ENCODE measurements at places on chromosomes 1 and 21.

DNA sequence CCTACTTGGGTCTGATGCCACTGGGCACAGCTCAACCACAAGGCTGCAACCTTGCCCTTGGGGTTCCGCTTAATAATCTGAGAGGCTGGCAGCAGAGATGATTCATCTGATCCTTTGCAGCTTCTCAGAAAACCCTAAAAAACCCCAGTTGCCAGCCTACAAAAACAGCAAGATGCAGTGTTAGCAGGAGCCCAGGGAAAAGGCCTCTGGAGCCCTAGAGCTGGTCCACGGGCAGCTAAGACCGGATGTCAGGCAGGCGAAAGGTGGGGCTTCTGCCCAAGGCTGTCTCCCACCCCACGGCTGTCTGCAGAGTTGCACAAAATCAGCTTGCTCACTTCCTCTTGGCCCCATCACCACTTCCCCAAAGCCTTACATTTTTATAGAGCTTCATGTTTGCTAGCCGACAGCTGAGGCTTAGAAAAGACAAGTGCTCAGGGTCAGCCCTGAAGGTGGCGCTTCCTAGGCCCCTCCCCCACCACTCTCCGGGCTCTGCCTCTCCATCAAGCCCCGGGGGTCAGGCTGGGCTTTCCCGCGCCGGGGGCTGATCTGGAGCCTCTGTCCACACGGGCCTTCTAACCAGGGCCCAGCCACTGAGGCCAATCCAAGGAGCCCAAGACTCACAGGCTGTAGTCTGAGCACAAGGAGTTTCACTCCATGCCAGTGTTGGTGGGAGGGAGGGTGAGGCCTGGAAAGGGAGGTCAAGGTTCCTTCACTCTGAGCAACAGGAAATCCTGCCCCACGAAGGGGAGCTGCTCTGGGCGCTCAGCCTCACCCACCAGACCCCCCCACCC is 4.2 kb upstream of the ADORA3 start:
- DNase-seq, result peak; percentile 32

DNA sequence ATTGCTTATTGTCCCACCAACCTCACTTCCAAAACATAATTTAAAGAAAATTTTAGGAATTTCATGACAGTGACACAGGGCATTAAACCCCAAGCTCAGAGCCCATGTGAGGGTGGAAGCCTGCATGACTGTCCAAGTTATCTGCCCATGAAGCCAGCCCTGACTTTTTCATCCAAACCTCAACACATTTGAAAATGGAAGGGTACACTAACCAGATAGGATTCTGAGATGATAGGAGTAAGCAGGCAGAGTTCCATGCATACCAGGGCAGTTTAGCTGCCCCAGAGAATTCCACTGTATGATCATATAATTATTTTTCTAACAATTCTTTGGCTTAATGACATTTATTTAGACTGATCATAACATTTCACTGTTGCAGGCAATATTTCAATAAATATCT is 986.0 kb downstream of the TTLL7 start:
- DNase-seq, result no peak

DNA sequence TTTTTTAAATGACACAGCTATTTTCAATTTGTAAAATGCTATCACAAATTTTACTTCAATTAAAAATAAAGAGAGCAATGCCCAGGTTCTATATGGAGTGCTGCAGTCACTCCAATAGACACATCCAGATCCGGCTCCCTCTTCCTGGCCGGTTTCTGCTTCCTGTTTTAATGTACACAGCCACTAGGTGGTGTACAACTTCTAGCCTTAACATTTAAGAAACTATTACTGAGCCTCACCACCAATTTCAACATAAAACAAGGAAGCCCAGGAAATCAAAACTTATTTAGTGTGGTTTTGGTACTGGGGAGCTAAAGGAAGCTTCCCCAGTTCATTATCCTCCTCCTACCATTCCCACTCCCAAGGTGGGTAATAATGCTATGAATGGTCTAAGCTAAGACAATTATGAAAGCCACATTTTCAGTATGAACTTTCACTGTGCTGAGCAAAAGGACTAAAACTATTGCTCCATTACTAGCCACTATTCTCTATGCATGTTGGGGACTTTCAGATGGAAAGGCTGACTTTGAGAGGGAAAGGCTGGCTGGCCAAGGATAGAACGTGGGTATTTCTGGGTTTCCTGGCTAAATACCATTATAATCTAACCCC is 25.5 kb upstream of the MTMR11 start:
- DNase-seq, result peak; percentile 44

DNA sequence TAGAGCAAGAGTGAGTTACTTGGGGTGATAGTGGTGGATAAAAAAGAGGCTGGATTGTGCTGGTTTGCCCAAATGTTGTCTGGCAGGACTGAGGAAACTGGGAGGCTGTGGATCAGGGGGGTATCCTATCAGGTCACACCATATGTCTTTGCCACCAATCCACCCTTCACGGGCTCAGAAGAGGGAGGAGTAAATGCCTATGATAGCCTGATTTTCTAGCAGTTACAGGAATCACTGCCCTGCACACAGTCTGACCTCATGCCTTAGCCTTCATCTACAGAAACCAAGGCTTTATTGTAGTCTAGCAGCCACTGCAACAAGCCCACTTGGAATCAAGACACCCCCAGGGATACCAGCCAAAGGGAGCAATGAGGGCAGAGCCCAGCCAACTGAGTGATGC is 51.8 kb downstream of the ATP1A1 start:
- no peak for DNase-seq

DNA sequence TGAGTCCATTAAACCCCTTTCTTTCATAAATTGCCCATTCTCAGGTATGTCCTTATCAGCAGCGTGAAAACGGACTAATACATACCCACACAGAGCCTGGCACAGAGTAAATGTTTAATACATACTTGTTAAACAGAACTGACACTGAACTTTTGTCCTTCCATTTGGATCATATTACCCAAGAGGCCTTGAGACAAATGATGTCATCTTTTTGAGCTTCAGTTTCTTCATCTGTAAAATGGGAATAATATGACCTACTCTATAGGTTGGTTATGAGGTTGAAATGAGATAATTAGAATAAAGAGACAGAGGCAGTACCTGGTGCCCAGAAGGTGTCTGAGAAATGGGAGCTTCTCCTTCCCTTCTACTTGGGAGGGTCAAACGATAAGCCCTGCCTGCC is 13.8 kb downstream of the CYB5RL start:
- DNase-seq, result no peak

DNA sequence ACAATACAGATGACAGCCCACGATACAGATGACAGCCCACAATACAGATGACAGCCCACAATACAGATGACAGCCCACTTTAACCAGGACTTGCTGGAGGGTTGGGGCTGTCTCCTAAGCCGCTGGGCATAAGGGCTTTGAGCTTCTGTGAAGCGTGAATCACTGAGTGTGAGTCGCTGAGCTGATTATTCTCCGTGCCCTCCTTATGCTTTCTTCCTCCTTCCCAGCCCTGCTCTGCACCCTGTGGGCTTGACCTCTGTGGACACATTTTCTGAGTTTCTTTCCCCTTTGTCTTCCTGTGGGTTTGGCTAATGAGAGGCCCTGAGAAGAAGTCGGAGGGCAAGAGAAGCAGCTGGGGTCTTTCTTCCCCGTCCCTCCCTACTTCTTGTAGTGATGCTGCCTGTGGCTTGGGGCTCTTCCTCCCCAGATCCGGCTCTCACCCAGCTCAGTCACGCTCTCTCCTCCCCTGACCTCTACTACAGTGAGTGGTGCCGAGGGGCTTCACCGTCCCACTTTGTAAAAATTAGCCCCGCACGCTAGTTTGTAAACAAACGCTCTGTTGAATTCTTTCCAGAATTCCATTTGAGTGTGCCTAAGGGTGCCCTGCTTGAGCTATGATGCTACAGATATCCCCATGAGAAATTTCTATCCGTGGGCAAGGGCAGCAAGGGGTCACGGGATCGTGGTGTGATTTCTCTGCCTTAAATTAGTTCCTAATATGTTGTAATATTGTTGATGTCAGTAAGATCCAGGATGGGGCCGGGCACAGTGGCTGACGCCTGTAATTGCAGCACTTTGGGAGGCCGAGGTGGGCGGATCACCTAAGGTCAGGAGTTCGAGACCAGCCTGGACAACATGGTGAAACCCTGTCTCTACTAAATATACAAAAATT is 46.4 kb upstream of the SOD1 start:
- no peak for DNase-seq

GRCh38 chr1:39936724-39937491 is 18.0 kb upstream of the MFSD2A start:
- no peak for DNase-seq

DNA sequence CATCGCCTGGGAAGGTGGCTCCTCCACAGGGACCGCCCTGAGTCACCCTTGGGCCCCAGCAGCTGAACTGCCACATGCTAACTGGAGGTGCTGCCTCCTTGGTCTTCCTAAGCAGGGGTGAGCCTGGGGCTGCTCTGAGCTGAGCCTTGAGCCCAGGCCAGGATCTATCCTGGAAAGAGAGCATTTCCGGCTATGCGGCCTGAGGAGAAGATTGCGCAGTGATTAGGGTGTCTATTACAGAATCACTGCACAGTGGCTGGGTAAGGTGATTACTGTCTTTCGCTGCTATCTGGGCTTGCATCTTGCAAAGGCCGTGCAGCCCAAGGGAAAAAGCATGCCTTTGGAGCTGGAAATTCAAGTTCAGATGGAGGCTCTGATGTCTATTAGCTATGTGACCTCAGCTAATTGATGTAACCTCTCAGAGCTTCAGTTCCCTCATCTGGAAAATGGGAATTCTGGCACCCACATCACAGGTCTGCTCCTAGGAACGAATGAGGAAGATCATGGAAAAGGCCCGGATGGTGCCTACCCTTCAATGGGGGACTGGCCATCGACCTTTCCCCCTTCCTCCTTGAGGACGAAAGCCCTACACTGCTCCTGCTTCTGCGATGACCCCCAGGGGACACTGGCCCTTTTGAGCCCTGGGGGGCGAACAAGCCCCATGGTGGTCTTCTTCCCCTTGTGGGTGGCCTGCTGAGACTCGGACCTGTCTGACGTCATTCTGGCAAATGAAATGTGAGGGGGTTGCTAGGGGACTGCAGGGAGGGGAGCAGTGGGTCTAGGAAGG is 38.0 kb downstream of the GPR161 start:
- DNase-seq, result no peak

- DNase-seq, result no peak
Measured at GRCh38 chr1:113219377-113219776, 146.4 kb downstream of the LRIG2 start.

DNA sequence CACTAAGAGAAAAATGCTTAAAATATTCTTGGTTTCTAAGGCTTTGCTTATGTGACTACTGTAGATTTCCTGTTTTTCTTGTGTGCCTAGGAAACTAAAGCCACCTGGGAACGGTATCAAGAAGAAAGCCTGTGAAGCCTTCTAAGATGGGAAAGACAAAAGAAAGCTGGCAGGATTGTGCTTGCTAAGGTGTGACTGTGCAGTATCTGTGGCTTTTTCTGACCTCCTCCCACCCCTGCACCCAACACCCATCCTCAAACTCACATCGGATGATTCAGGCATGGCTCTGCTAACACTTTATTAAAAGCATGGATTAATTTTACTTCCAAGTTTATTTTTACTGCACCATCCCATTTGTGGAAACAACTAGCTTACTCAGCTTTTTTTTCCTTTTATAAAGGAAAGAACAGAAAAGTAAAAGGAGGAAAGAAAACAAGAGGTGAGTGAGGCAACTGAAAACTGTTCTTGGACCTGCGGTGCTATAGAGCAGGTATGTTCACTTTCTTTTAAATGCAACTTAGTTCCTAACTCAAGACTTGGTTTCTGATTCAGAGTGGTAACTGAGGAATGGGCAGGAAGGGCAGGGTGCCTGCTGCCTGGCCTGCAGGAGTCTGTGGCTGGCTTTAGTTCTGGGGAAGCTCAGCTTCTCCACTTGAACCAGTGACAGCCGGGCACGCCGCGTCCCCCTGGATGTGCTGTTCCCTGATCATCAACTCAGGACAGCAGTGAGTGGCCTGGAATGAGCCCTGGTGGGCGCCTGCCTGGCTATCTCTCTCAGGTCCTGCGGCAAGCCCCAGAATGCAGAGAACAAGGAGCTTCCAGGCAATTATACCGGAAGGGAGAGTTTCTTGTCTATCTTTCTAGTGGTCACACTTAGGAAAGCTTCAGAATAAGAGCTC is at the start of gene GBP6:
Gene GBP6, plus strand, starts transcription at position 422 of the 899 bp plus-strand sequence. CDS start 4,493 bp downstream, outside the sequence.
- no peak for DNase-seq

- DNase-seq, result no peak
Measured at GRCh38 chr1:221947731-221948130, 205.8 kb upstream of the DUSP10 start.

GRCh38 chr1:33459691-33460090 is 12.8 kb upstream of the ZSCAN20 start:
- no peak for DNase-seq

DNA sequence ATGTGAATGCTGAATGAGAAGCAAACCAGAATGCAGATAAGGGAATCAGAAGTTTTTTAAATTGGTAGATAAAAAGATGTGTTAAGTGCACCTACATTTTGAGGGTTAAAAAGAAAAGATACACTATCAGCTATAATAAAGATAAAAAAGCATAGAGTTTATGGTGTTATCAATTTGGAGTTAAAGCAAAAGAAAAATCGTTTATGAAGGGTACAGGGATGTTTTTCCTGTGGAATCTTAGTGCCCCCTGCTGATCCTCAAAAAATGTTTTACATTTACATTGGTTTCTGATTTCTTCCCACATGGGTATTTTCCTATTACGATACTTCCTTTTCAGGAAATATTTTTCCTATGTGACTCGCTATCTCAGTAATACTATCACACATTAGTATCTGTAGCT is 293.5 kb downstream of the MRPL39 start:
- DNase-seq, result no peak

- DNase-seq, result no peak
Measured at GRCh38 chr1:175865041-175865766, 121.8 kb upstream of the TNR start.

DNA sequence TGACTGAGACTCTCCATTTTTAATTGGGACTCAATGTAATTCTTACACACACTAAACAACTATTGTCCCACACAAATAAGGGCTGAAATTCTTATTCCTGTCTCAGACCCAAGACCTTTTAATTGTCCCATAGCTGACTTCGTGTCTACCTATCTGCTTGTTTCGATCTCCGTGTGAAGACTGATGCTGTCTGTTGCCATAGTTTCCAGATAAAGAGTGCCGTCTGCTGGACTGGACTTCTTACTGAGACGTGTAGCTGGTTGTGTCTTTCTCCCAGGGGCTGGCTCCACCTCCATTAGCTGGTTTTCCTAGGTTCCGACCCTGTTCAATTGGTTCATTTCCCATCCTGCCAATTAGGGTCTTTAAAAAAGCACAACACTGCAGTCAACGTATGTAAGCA is 235.3 kb upstream of the PLXNA2 start:
- DNase-seq, result no peak

- no peak for DNase-seq
Measured at GRCh38 chr21:28828981-28829380, 163.7 kb downstream of the LTN1 start.

GRCh38 chr1:30253807-30254440 is 469.5 kb downstream of the MATN1 start:
- no peak for DNase-seq

GRCh38 chr1:2604844-2605508 is 18.4 kb downstream of the PRXL2B start:
- no peak for DNase-seq

- no peak for DNase-seq
Measured at GRCh38 chr1:107776900-107777663, 187.9 kb downstream of the VAV3 start.

- no peak for DNase-seq
Measured at GRCh38 chr1:204873714-204874113, 3.1 kb downstream of the NFASC start.

All from stimulated activated CD4-positive, alpha-beta T cell treated with anti-CD3 and anti-CD28 coated beads, Interleukin-12 subunit alpha, Interleukin-12 subunit beta, amount 100 ng/mL, for 48 hours (primary cell).